ENCODE measurements at places on chromosomes 2 and 18.

- DNase-seq = no peak
These were observed 114.3 kb downstream of the CELF4 start for GRCh38 chr18:37451239-37451825.

- DNase-seq = no peak
These were observed 228.7 kb upstream of the SIX2 start for GRCh38 chr2:45237850-45238542.

- no peak for DNase-seq
These were observed 9.2 kb downstream of the EML4 start for GRCh38 chr2:42178335-42178734.

DNA sequence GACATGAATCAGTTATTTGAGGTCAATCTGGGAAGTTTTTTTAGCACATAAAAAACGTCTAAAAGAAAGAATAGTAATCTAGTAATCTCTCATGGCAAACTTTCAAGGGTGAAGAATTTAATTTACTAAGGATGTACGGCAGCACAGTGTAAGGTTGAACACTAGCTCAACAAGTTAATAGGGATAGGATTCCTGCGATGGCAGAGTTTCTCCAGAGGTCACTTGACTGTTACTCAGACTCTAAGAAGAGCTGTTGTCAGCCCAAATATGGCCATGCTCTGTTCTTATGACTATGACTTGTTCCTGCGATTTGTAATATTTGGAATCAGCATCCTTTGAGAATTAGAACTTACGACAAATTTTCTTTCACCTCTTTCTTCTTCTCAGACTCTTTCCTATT, 553.3 kb upstream of the TNP1 start:
- no peak for DNase-seq

DNA sequence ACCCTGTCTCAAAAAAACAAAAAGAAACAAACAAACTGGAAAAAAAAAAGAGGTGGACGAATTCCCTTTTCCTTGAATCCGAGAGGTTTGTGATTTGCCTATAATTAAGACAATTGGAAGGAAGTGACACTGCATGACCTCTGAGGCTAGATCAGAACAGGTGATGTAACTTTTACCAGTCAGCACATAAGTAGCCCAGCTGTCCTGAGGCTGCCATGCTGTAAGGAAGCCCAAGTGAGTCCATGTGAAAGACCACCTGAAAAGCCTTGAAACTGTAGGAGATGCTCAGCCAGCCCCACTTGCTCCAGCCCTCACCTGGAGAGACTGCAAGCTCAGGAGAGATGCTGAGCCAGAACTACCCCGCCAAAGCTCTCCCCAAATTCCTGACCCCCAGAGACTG, 166.8 kb downstream of the TGIF1 start:
- no peak for DNase-seq

- no peak for DNase-seq
These were observed 122.8 kb downstream of the TMEM18 start for GRCh38 chr2:554444-554843.

GRCh38 chr2:47088371-47089082, 66.6 kb downstream of the STPG4 start:
- DNase-seq = no peak

- no peak for DNase-seq
These were observed 165.6 kb downstream of the ACOXL start for GRCh38 chr2:110897966-110898365.

- no peak for DNase-seq
These were observed 2148.5 kb upstream of the PIK3C3 start for GRCh38 chr18:39806525-39806924.

GRCh38 chr2:3188405-3188946, 189.1 kb downstream of the EIPR1 start:
- no peak for DNase-seq

DNA sequence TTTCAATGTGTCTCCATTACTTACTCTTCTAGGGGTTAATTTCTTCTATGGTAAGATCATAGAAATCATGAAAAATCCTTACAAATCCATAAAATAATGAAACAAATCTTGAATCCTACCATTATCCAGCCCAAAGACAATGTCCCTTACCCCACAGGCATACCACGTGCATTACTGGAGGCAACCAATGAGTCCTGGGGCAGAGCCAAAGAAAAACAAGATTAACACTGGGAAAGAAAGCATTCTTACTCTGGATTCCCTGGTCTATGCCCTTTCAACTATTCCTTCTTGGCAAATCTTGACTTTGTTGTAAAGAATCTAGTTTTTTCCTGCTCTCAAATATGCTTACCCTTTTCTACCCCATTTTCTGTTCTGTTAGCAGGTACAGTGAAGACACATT, 3.1 kb upstream of the GALNT1 start:
- DNase-seq = no peak

GRCh38 chr2:74333175-74333574, 10.0 kb downstream of the SLC4A5 start:
- DNase-seq = no peak

- DNase-seq = no peak
These were observed 45.6 kb upstream of the INHBB start for GRCh38 chr2:120300385-120300784.

DNA sequence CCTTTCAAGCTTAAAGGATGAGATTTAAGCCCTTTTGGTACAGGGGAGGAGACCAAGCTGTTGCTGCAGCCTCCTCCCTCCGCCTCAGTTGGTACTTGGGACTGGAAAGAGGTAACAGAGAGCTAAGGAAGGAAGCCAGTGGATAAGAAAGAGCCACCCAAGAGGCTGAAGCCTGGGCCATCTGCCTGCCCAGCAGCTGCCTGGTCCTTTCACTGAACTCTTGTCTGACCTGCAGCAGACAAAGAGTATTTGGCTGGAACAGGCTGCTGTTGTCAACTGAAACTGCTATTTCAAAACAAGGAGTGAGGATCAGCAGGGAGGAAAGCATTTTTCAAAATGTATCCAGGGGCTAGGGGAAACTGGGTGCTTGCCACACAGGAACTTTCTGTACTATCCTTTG, 30.3 kb downstream of the TNS1 start:
- no peak for DNase-seq

DNA sequence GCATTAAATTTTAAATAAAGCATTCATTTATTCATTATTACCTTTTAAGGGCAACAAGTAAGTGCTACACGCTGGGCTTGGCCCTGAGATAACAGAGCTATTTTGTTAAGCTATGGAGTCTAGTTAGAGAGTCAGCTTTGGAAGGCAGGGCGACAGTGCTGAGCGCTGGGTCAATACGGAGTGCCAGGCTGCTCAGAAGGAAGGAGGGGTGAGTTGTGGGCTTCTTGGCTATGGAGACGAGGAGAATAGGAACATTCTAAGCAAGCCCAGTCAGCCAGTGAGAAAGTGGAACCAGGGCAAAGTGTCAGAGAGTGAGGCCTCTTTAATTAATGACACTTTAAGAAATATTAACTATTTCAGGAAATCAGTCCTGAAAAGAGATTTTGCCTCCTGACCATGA, 288.4 kb downstream of the LRRTM1 start:
- DNase-seq = no peak

GRCh38 chr2:110679337-110679707, 1.5 kb upstream of the BUB1 start:
- DNase-seq = no peak

DNA sequence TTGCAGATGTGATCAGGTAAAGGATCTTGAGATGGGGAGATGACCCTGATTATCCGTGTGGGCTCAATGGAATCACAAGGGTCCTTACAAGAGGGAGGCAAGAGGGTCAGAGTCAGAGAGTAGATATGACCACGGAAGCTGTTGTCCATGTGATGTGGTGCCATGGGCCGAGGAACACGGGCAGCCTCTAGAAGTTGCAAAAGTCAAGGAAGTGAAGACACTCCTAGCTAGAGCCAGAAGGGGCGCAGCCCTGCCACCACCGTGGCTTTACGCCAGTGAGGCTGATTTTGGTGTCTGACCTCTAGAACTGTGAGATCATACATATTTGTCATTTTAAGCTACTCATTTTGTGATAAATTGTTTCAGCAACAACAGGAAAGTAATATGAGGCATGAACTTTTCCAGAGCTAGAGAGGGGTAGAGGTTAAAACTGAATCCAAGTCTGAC, 114.4 kb downstream of the CAPN13 start:
- DNase-seq = no peak

DNA sequence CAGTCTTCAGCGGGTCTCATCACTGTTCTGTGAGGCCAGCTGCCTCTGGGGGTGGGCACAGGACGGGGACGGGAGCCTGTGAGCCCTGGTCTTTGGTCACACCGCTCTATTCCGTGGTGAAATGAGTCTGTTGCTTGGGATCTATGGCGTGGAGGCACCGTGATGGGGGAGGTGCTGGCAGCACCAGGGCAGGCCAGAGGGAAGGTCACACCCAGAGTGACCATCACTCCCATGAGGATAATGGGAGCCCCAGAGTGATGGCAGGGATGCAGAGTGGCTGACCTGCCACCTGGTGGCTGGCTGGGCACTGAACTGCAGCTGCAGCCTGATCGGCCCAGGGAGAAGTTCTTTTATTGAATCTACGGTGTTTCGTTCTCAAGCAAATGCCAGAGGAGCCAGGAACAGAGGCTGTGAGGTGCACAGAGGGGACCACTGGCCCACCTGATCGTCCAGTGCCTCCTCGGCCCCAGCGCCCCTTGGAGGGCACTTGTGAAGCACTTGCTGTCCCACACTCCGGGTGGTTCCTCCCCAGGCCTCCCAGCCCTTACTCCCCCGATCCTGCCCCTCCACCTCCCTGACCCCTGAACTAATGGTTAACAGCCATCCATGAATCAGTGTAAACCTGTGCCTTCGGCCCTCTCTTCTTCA, 17.9 kb downstream of the KCNIP3 start:
- no peak for DNase-seq

- DNase-seq = no peak
These were observed 232.0 kb downstream of the LDLRAD4 start for GRCh38 chr18:13450289-13451212.

GRCh38 chr2:47035615-47036488, 119.3 kb downstream of the STPG4 start:
- no peak for DNase-seq

- no peak for DNase-seq
These were observed 8.1 kb downstream of the CHN1 start for GRCh38 chr2:174997110-174997509.

DNA sequence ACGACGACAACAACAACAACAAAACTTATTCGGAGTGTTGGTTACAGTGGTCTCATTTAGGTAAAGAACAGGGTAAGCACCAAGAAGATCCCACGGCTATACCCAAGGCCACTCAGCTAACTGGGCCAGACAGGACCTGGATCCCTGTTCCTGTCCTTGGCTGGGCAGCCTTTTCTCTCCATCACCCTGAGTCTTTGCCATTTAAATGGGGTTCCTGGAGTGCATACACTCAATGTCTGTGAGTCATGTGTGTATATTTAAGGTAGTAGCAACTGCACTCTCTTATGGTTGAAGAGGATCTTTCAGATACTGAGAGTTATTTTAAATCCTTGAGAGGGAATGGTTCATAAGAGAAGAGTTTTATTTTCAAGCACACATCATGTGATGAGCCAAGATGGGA, 35.3 kb downstream of the ADCYAP1 start:
- DNase-seq = no peak
